ENCODE measurements at places on chromosomes 6 and 20.

- H3K27ac ChIP-seq: no peak overlapping the region
- H3K4me1 ChIP-seq: no peaks in the 10 kb centered on the region
- no peaks in the 10 kb centered on the region for H3K36me3 ChIP-seq
- no peak for DNase-seq
Observed at GRCh38 chr6:132231121-132231884, 170.0 kb downstream of the MOXD1 start.

DNA sequence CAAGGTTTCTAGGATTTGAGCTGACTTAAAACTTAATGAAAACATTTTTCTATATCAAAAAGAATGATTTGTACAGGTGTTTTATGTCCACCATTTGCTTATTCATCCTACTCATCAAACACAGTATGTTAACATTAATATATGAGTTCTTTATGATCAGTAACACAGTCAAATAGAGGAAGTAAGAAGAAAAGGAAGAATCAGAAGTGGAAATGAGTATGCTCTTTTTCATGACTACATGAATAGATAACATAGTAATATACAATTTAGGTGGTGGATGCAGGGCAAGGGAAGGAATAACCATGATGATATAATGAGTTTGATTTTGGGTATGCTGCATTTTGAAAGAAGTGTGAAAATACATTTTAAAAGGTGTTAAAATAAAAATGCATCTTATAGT lies 16.5 kb downstream of the KPNA5 start:
- H3K36me3 ChIP-seq: no peaks in the 10 kb centered on the region
- DNase-seq: no peak
- H3K27ac ChIP-seq: no peak overlapping the region

DNA sequence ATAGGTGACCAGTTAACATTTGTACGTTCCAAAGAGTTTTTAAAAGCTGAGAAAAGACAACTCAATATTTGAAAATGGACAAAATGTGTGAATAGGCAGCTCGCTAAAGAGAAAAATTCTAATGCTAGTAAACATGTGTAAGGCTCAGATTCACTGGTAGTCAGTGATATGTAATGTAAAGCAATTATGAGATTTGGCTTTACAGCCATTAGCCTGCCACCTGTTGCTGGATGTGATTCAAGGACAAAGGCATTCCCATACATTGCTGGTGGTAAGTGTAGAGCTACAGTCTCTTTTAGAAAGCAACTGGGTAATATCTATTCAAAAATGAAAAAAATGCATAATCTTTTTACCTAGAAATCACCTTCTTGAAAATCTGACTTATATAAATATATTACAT lies 114.3 kb downstream of the COL19A1 start:
- DNase-seq: no peak
- no peaks in the 10 kb centered on the region for H3K4me1 ChIP-seq
- no peak overlapping the region for H3K27ac ChIP-seq
- H3K4me3 ChIP-seq: no peak overlapping the region

GRCh38 chr6:150684161-150684560 lies 84.5 kb downstream of the PLEKHG1 start:
- H3K36me3 ChIP-seq: no peaks in the 10 kb centered on the region
- no peak overlapping the region for H3K27ac ChIP-seq
- H3K27me3 ChIP-seq: no peaks in the 10 kb centered on the region

GRCh38 chr6:46103441-46104115 lies 26.2 kb upstream of the ENPP4 start:
- H3K36me3 ChIP-seq: no peaks in the 10 kb centered on the region
- H3K4me1 ChIP-seq: no peaks in the 10 kb centered on the region
- no peak overlapping the region for H3K27ac ChIP-seq
- no peak for DNase-seq
- H3K27me3 ChIP-seq: no peaks in the 10 kb centered on the region

- no peak for DNase-seq
- H3K4me3 ChIP-seq: no peak overlapping the region
- H3K4me1 ChIP-seq: no peaks in the 10 kb centered on the region
- H3K27ac ChIP-seq: no peak overlapping the region
- H3K27me3 ChIP-seq: no peaks in the 10 kb centered on the region
Observed at GRCh38 chr6:34772940-34773339, 15.6 kb downstream of the SNRPC start.

- H3K27me3 ChIP-seq: no peaks in the 10 kb centered on the region
- DNase-seq: no peak
- no peaks in the 10 kb centered on the region for H3K4me1 ChIP-seq
- H3K4me3 ChIP-seq: no peak overlapping the region
- H3K36me3 ChIP-seq: no peaks in the 10 kb centered on the region
Observed at GRCh38 chr6:1762203-1762602, 152.5 kb downstream of the FOXC1 start.

DNA sequence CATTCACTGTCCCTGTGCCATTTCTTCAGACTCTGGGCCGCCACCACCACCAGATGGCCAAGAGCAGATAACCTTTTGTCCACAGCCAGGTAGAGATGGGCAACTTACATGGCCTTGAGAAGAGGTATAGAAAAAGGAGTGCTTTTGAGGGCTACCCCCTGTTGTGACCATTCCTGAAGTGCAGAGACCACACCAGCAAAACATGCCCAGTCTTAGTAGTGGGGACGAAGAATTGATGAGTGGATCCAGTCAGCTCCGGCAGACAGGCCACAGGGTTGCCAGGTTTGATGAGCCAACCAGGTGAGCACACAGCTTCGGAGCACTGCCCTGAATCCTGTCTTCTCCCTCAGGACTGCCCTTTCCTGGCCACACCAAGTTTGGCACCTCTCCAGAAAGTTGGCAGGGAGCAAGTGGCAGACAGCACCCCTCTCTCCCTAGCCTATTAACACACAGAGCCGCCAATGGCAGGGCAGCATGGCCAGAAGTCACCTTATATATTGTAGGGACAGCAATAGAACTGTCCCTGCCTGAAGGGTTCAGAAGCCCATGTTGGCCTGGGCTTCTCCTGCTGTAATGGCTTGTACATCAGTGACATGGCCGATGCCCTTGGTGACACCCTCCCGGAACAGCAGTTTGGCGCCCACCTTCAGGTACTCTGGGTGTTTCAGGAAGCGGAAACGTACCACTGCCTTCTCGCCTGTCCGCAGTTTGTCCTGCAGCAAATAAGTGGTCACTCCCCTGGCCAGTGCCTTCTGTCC lies 7.8 kb downstream of the GTPBP2 start:
- no peak for DNase-seq
- H3K4me3 ChIP-seq: no peak overlapping the region
- no peaks in the 10 kb centered on the region for H3K4me1 ChIP-seq
- peaks cover 43% of the 10 kb centered on the region for H3K36me3 ChIP-seq
- no peaks in the 10 kb centered on the region for H3K27me3 ChIP-seq

GRCh38 chr20:63256954-63257353 lies 2.7 kb upstream of the NKAIN4 start:
- no peak overlapping the region for H3K4me3 ChIP-seq
- H3K36me3 ChIP-seq: peaks cover 3% of the 10 kb centered on the region
- H3K27me3 ChIP-seq: peaks cover 2% of the 10 kb centered on the region
- no peak overlapping the region for H3K27ac ChIP-seq
- no peaks in the 10 kb centered on the region for H3K4me1 ChIP-seq
- DNase-seq: no peak
